HepG2 (cell line): ENCODE measurements at places on chromosomes 6 and 20.

- no peak for DNase-seq
Observed at GRCh38 chr20:13758884-13759283, 25.8 kb downstream of the ESF1 start.

DNA sequence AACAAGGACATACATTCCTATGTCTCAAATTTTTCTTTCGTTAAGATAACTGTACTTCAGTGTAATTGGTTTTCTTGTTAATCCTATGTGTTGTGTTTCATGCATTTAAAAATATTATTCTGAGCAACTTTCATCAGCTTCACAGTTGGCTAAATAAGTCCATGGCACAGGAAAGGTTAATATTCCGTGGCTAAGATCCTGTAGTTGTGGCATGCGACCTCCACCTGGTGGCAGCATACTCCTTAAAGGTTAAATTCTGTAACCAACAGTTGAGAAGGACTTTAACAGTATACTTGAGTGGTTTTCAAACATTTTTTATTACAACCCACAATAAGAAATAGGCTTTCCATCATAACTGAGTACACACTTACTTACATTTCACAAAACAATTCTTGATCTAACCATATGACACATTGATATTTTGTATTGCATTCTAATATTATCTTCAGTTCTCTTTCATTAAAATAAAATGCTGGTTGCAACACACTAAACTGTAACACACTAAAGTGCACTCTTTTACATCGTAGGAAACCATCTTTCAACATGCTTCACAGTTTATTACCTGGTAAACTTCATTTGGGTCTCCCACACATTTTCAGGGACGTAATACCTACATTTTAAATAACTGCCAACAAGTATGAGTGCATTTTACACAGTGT, 118.3 kb downstream of the SLX4IP start:
- DNase-seq, result peak; percentile 84

- DNase-seq, result no peak
Observed at GRCh38 chr20:48191200-48191599, 405.9 kb upstream of the SULF2 start.

DNA sequence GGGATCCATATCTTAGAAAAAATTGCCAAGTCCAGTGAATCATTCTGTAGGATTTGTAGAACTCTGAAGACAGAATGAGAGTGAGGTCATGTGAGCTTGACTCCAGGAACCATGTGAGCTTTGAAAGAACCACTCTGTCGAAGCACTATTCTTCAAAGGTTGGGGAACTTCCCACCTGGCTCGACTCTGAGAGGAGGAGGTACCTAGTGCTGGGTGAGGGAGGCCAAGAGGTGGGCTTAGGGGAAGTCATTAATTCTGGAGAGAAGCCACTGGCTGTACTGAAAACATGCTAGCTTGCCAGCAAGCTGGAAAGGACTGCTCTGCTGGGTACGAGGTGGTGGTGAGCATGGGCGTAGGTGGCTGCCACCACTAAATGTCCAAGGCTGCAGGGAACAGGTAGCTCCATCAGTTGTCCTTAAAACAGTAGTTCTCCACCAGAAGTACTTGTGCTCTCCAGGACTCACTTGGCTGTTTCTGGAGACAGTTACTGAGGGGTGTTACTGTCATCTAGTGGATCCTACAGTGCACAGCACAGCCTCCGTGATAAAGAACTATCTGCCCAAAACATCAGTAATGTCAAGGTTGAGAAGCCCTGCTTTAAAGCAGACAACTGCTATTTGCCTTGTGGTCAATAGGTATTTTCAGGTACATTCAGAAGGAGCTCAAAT, 34.7 kb upstream of the SYNJ2 start:
- peak; percentile 41 for DNase-seq
